ENCODE measurements at places on chromosomes 12 and 14. TPM values are rescaled to one million over a fixed set of nuclear protein-coding genes. Genes with fewer than 3 reads are reported as not detected.

Gene GPRC5D
- not detected for total RNA-seq

Gene CLEC6A
- total RNA-seq, result not detected

Gene IAPP
- not detected for total RNA-seq

Gene CATSPERB
- total RNA-seq, result 0.30 TPM

Gene CDH24
- total RNA-seq, result 18.1 TPM

Gene TEX52
- total RNA-seq, result not detected

Gene HOXC4
- total RNA-seq, result not detected

DNA sequence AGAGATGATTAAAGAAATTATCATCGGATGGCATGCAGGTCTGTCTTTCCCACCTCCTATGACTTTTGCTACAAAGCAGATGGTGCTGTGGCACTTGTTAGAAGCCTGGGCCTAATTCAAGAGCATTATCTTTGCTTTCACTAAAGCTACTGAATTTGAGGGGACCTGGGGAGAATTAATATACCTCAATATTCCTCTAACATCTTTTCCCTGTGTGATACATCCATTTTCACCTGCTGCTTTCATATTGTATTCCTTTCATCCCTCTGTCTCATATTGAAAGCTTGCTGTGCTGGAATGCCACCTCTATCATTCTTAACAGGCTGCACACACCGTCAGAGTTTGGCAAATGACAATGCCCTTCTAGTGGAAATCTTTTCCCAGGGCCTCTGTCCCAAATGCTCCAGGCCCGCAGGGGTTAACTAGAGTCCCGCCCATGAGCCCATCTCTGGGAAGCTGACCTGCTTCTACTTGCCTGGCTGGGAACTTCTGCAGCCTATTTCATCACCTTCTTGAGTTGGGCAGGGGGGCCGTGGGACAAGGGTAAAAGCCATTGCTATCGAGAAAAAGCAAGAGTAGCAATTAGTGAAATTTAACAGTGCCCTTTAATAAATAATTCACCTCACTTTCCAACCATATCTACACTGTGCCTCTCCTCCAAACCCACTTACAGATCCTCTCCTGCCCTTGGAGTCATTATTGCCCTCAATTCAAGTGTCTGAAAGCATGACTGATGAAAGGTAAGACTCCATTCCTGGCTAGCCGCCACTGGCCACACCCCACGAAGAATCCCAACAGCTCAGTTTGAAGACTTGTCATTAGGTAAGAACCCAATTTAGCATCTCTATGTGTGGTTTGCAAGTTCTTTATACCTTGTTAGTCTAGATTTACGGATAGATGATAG, 126.7 kb upstream of the BTG1 start:
- no peak overlapping the region for H3K4me3 ChIP-seq
- H3K27me3 ChIP-seq, result no peaks in the 10 kb centered on the region
- no peak overlapping the region for H3K27ac ChIP-seq
- no peak for DNase-seq
- H3K36me3 ChIP-seq, result no peaks in the 10 kb centered on the region

- no peak overlapping the region for H3K4me3 ChIP-seq
- no peak overlapping the region for H3K27ac ChIP-seq
- no peaks in the 10 kb centered on the region for H3K36me3 ChIP-seq
These were observed 505.9 kb downstream of the SLC16A7 start for GRCh38 chr12:60101715-60102114.

DNA sequence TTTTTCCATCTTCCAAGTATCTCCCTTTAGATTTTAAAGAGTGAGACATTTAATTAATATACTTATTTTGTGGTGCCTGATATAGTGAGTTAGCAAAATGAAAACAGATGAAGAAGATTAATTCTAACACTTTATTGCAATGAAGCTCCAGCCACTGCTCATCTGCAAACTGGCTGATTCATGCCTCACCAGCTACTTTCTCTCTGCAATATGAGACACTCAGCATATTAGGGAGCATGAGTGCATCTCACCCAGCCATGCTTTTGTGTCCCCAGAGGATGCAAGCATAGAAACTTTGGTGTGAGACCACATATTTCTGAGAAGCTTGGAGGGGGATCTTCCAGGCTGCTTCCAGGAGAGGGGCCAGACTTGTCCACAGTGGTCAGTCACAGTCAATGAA, 148.6 kb downstream of the BMP4 start:
- no peaks in the 10 kb centered on the region for H3K4me1 ChIP-seq
- no peak overlapping the region for H3K27ac ChIP-seq
- H3K27me3 ChIP-seq, result no peaks in the 10 kb centered on the region
- H3K4me3 ChIP-seq, result no peak overlapping the region
- DNase-seq, result no peak

- H3K4me1 ChIP-seq, result peaks cover 8% of the 10 kb centered on the region
- no peak overlapping the region for H3K4me3 ChIP-seq
- H3K36me3 ChIP-seq, result no peaks in the 10 kb centered on the region
- DNase-seq, result peak; percentile 37
- H3K27ac ChIP-seq, result no peak overlapping the region
These were observed 44.9 kb downstream of the CYP46A1 start for GRCh38 chr14:99728981-99729451.

GRCh38 chr14:61346793-61347192, 25.4 kb downstream of the PRKCH start:
- no peaks in the 10 kb centered on the region for H3K4me1 ChIP-seq
- DNase-seq, result no peak
- H3K36me3 ChIP-seq, result no peaks in the 10 kb centered on the region
- no peak overlapping the region for H3K4me3 ChIP-seq
- H3K27me3 ChIP-seq, result no peaks in the 10 kb centered on the region
- H3K27ac ChIP-seq, result no peak overlapping the region

DNA sequence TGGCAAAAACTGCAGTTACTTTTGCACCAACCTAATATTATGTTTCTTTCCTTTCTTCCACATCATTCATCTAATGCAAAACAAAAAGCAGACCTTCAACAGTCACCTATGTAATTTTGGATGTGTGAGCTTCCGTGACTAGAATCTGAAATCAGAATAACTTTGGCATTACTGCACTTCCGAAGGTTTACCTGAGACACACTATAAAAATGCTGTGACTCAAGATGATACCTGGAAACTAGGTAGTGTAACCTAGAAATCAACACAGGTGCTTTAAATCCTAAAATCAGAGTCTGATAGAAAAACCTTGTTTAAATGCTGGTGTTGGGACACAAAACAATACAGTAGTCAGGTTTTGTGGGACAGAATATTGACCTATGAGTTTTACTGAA, 2.2 kb downstream of the BTBD7 start:
- no peaks in the 10 kb centered on the region for H3K27me3 ChIP-seq
- H3K4me1 ChIP-seq, result peaks cover 3% of the 10 kb centered on the region
- no peak for DNase-seq
- H3K4me3 ChIP-seq, result no peak overlapping the region
- H3K27ac ChIP-seq, result no peak overlapping the region

DNA sequence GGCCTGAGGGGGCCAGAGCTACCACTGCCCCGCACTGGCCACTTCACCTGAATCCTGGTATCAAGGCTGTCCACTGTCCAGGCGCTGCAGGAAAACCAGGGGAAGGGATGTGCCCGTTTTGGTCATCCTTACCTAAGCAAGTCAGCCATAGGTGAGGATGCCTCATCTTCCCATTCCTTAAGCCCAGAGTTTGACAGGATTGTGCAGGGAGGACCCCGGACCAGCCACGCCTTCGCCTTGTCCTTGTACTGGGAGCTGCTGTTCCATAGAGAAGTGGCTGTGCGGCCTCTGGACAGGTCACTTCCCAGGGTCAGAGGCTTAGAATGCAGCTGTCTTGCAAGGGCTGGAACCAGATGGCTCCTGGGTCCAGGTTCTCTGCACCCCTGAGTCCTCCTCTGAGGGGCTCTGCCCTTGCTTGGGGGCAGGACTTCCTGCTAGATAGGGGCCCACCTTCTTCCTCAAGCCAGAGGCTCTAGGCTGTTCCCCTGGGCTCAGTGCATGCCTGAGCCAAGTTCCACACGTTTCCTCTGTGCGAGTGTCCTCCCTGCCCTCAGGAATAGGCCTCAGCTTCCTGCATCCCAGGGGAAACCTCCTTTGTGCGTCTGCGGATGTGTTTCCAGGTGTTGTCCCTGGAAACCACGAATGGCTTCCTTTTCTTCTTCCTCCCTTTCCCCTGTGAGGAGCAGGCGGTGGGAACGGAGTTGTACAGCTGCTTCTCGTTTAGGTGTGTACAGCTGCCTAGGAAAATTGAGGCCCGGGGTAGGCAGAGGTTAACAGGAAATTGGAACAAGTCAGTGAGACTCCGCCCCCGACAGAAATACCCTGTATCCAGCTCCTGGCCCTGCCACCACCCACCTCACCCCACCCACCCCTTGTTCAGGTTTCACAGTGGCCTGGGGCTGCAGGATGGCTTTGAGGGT, 54.3 kb upstream of the RIN3 start:
- DNase-seq, result no peak
- H3K27me3 ChIP-seq, result no peaks in the 10 kb centered on the region
- H3K27ac ChIP-seq, result no peak overlapping the region
- no peaks in the 10 kb centered on the region for H3K36me3 ChIP-seq

DNA sequence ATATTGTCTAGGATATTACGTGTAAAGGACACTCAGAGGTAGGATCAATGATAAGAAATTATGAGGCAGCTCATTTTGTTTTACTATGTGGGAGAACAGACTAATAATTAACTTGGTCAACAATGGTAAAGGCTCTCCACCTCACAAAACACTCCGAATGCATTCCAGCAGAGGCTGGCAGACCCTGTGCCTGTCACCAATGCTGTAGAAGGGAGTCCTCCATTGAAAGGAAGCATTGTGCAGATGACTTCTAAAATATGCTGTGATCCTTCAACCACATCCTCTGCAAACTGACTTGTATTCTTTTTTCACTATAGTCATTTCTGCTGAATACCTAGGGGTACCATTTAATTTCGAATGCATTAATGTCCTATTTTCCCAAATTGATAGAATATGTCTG, 119.6 kb upstream of the EEA1 start:
- H3K27me3 ChIP-seq, result no peaks in the 10 kb centered on the region
- DNase-seq, result no peak
- H3K4me1 ChIP-seq, result no peaks in the 10 kb centered on the region
- no peak overlapping the region for H3K4me3 ChIP-seq
- H3K36me3 ChIP-seq, result no peaks in the 10 kb centered on the region
- H3K27ac ChIP-seq, result no peak overlapping the region

DNA sequence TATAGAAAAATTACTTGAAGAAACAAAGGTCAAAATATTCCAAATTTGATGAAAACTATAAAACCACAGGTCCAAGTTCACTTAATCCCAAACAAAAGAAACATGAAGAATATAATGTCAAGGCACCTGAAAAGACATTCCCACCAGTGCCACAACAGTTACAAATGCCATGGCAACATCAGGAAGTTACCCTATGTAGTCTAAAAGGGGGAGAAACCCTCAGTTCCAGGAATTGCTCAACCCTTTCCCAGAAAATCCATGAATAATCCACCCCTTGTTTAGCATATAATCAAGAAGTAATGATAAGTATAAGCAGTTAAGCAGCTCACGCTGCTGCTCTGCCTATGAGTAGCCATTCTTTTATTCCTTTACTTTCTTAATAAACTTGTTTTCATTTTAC, 3.8 kb upstream of the ACTR10 start:
- no peak overlapping the region for H3K27ac ChIP-seq
- H3K4me1 ChIP-seq, result no peaks in the 10 kb centered on the region
- no peak for DNase-seq
- no peak overlapping the region for H3K4me3 ChIP-seq

GRCh38 chr12:27866373-27867101, 86.5 kb upstream of the MANSC4 start:
- no peaks in the 10 kb centered on the region for H3K27me3 ChIP-seq
- no peak overlapping the region for H3K27ac ChIP-seq
- H3K36me3 ChIP-seq, result no peaks in the 10 kb centered on the region
- DNase-seq, result no peak

- no peak overlapping the region for H3K4me3 ChIP-seq
- H3K4me1 ChIP-seq, result no peaks in the 10 kb centered on the region
- peak; percentile 46 for DNase-seq
These were observed 26.8 kb upstream of the PEX5 start for GRCh38 chr12:7162691-7163114.

- H3K27ac ChIP-seq, result no peak overlapping the region
- peaks cover 2% of the 10 kb centered on the region for H3K4me1 ChIP-seq
- peak overlapping the region; percentile 96 for H3K4me3 ChIP-seq
- no peaks in the 10 kb centered on the region for H3K27me3 ChIP-seq
These were observed 1.3 kb downstream of the GPN3 start for GRCh38 chr12:110466791-110467190.

DNA sequence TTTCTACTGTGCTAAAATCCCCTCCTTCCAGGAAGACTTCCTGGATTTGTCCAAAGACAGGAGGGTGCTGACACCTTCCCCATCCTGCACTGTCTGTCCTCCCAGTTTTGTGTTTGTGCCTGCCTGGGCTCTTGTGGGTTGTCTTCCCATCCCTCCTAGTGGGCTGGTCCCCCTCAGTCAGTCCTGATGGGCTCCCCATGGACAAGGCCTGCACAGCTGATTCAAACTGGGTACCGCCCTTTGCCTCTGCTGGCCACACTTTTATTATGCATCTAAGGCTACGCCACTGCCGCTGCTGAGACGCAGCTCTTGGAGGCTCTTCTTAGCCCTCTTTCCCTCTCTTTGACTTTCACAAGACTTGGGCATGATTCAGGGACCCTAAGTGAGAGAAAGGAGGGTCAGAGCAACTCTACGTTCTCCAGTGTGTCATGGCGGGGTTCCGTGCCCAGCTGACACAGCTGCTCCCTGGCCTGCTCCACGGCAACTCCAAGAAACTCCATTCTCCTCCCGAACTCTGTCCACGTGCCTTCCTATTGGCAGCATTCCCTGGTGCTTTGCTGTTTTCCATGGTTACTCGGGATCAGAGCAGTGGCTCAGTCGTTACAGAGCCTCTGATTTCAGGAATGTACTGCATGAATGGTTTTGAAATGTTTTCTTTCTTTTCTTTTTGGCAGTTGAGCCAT, 3.8 kb upstream of the KRT85 start:
- no peaks in the 10 kb centered on the region for H3K4me1 ChIP-seq
- H3K36me3 ChIP-seq, result no peaks in the 10 kb centered on the region
- H3K4me3 ChIP-seq, result no peak overlapping the region
- H3K27me3 ChIP-seq, result no peaks in the 10 kb centered on the region
- no peak for DNase-seq

DNA sequence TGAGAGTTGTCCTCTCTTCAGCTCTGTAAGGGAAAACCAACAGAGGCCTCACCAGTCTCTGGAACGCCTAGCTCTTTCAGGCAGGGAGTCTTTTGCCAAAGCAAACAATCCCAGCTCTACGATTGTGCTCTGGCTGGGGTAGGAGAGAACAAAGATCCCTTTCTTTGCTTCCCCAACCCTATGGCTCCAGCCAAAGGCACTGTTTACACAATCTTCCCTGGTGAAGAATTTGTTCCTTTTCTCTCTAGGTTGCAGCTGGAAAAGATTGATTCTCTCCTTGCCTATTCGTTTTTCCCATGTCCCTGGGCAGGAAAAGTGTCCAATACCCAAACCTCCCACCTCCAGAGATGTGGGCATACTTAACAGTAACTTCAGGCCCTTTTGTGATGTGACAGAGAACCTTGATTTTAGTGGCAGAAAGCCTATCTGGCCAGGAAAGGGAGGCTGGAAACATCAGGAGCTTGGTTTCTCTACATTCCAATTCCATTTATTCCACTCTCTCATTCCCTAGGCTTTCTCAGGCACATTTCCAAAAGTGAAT, 16.8 kb downstream of the ATP5MC2 start:
- H3K27ac ChIP-seq, result peak overlapping the region; percentile 16
- H3K4me3 ChIP-seq, result no peak overlapping the region
- H3K27me3 ChIP-seq, result no peaks in the 10 kb centered on the region
- peaks cover 13% of the 10 kb centered on the region for H3K4me1 ChIP-seq

GRCh38 chr14:28436821-28437220, 329.8 kb upstream of the FOXG1 start:
- H3K27me3 ChIP-seq, result no peaks in the 10 kb centered on the region
- no peak for DNase-seq
- H3K4me1 ChIP-seq, result no peaks in the 10 kb centered on the region

GRCh38 chr12:42857106-42857505, 267.6 kb upstream of the PRICKLE1 start:
- no peaks in the 10 kb centered on the region for H3K36me3 ChIP-seq
- H3K4me3 ChIP-seq, result no peak overlapping the region
- no peaks in the 10 kb centered on the region for H3K27me3 ChIP-seq
- no peak for DNase-seq
- H3K27ac ChIP-seq, result no peak overlapping the region
